Natural killer cell (primary cell): ENCODE measurements at places on chromosomes 5 and 9. TPM values are rescaled to one million over a fixed set of nuclear protein-coding genes. Genes with fewer than 3 reads are reported as not detected.

The DAB2 gene
- total RNA-seq: 53.8 TPM

The NUTM2G gene
- total RNA-seq: not detected

The LAMC3 gene
- not detected for total RNA-seq

- peak; percentile 86 for DNase-seq
Measured at GRCh38 chr9:132268725-132269352, 85.9 kb downstream of the SETX start.

DNA sequence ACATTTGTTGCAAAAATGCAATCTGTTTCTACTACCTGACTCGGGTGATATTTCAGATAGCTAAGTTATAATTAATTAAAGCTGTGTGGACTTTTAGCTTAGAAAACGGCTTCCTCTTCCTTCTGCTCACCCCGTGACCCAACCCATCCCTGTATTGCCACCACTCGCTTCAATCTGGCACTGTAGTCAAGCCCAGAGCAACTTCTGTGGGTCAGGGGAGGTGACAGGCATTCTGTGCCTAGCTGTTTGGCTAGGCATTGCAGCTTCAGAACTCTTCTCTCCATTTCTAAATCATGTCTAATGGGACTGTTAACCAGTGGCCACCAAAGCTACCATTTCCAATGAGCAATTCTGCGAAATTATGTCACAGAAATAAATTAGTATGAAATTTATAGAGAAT is 179.7 kb upstream of the TLX3 start:
- no peak for DNase-seq

- no peak for DNase-seq
Measured at GRCh38 chr9:108720191-108720642, 135.6 kb downstream of the ACTL7B start.

DNA sequence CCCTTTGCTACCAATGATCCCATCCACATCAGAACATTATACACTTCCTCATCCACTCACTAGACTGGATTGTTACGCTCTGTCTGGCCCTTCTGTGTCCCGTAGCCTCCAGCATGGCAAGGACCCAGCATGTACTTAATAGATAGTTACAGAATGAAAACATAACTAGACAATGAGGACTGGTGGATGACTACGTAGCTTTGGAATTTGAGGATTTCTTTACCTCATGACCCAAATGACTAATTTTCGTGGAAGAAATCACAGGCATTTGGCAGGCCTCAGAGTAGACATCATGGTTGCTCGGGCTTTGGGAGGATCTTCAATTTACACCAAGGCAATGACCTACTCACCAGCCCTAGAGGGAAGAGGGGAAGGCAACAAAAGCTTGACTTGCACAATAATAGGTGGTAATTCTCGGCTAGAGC is 299.8 kb downstream of the TLE1 start:
- no peak for DNase-seq

DNA sequence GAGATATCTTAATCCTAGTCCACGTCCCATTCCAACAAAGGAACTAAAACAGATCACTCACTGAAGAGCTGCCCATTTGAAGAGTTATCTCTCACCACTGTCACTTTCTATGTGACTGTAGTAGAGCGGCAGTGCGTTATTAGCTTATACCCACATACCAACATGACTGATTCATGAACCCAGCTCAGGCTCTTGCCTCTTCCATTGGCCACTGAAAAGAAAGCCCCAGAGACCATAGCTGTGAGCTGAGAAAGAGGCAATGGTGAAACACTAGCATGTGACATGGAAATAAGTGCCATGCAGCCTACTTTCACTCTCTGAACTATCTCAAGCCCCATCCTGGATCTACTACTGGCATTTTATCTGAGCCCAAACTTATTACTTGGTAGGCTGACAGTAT is 151.7 kb upstream of the MOCS2 start:
- DNase-seq: no peak
